ENCODE measurements at places on chromosomes 12 and 14.

GRCh38 chr12:19546611-19547162 is 107.4 kb downstream of the AEBP2 start:
- peak; percentile 46 for DNase-seq

DNA sequence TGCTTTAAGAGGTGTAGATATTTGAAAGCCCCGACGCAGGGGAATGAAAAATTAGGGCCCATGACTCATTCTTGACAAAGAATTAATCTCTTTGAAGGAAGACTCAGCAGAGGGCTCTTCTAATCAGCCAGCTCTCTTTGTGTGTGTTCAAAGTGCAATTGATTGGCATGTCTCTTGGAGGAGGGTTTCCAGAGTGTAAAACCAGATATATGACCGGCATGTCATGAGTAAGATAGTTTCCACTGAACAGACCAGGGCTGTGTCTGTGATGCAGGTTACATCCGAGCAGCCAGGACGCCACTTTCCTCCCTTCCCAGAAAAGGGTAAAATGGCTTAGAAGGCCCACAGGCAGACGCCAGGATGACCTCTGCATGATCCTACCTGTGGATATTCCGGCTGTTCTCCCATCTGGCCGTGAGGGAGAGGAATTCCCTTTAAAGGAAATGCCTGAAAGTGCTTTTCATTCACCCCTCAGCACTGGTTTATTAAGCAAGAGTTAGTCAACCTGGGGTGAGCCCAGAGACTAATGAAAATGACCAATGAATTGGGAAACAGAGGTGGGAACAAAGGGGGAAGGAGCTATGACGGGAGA is 7.2 kb upstream of the KRT75 start:
- no peak for DNase-seq

DNA sequence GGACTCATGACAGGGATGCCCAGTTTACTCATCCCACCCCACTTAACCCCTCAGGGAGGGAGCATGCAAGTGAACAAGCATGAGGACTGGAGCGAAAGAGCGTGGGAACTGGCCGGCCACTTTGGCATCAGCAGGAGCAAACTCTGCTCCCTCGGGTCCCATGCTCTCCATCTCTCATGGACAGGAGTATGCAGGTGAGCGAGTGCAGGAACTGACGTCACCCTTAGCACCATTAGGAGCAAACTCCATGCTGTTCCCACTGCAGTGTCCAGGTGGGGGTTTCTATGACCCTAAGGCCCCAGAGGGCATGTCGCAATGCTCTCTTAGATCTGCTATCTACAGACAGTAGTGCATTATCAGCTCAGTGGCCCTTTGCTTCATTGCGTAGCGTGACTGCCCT is 821.8 kb upstream of the LRFN5 start:
- no peak for DNase-seq

GRCh38 chr12:52900166-52900895 is 4.5 kb downstream of the KRT8 start:
- no peak for DNase-seq

DNA sequence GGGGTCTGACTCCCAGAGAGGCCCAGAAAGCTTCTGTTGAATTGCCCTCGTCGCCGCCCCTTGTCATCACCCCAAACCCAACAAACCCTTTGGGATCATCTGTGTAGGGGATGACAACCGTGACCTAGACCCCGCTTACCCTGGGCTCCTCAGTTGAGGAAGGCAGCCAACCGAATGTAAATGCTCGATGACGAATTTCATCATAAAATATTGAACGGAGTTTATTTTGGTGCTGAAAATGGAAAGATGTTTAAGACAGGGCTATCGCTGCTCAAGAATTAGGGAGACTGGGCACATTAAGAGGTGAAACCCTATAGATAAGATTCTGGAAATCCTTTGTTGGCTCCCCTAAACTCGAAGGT is 512 bp downstream of the ACTR10 start:
- no peak for DNase-seq

- DNase-seq, result no peak
Measured at GRCh38 chr12:9134981-9135628, 19.4 kb upstream of the A2M start.

- DNase-seq, result no peak
Measured at GRCh38 chr12:3964439-3964838, 91.2 kb upstream of the PARP11 start.

GRCh38 chr12:13304924-13305323 is 108.4 kb downstream of the EMP1 start:
- DNase-seq, result no peak

GRCh38 chr12:19962192-19962591 is 406.1 kb upstream of the PDE3A start:
- no peak for DNase-seq

DNA sequence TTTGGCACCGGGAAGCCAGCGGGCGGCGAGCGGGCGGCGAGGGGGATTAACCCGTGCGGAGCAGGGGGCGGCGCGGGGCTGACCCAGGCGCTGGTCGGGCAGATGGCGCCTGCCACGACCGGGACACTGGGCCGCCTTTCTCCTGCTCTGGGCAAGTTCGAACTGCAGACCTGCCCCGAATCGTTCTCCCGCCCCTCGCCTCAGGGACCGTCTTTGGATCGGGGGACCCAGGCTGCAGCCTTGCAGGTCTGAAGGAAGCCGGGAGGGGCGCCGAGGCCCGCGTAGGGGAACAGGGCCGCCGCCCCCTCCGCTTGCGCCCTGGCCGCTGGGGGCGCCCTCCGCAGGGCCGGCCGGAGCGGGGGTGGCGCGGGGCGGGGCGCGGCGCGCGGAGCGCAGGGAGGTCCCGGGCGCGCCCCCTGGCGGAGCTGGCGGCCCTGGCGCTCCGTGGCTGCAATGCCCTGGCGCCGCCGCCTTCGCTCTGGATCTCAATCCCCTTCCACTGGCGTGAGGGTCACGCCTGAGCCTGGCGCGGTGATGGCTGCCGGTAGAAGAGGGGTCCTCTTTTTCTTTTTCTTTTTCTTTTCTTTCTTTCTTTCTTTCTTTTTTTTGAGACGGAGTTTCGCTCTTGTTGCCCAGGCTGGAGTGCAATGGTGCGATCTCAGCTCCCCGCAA is 449 bp upstream of the LTBP2 start:
- DNase-seq, result no peak

DNA sequence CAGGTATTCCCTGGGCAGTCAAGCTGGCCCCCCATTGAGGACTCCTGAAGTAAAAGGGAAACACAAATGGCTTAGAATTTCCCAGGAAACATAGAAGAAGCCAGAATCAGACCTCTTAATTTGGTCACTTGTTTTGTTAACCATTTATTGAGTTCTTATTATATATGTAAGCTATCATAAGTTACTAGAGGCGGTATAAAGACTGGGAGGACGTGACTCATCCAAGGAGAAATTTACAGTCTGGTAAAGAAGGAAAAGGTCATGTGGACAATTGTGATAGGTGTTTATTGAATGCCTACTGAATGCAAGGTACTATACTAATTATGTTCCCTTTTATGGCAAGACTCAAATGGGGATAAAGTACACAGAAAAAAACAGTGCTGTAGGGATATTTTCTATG is 146.7 kb downstream of the DYRK2 start:
- no peak for DNase-seq

DNA sequence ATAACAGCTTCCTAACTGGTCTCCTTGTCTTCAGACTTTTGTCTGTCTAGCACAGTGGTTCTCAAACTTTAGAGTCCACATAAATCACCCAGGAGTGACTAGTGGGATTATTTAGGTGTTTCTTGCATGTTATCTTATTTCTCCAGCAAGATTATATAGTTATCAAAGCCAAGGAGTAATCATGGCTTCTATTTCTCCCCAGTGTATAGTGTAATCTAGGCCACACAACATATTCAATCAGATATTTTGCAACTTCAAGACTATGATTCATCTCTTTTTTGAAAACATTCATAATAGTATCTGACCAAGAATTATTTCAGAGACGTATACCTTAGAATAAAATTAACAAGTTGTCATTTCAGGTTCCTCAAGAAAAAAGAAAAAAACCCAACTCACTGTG is 131.9 kb downstream of the CEP83 start:
- no peak for DNase-seq

DNA sequence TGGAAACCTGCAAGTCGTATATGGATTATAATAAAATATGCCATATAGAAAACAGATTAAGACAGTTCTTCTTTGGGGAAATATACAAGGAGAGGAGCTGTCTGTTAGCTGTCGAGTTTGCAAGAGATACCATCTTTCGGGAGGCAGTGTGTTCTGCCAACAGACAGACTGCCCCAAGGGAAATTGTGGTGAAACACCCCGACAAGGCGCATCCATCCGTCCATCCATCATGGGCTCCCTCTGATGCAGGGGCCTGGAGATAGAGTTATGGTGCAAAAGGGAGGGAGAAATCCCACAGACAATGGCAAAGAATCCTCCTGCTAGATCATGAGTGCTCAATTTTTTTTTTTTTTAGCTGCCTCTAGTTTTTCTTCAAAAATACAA is 156.3 kb downstream of the DPF3 start:
- no peak for DNase-seq

- no peak for DNase-seq
Measured at GRCh38 chr14:82365471-82365870, 831.8 kb upstream of the SEL1L start.

GRCh38 chr12:76820888-76821482 is 57.1 kb downstream of the ZDHHC17 start:
- DNase-seq, result peak; percentile 51

DNA sequence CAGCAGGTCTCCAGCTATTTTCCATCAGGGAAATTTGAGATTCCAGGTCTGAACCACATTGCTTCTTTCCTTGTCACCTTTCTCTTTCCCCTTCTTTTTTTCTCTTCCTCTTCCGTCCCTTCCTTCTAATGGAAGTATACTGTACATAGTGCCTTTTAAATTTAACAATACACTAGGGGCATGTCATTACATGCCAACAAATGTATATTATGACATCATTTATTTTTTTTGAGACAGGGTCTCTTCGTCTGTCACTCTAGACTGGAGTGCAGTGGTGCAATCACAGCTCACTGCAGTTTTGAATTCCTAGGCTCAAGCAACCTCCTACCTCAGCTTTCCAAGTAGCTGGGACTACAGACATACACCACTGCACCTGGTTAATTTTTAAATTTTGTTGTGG is 148.9 kb downstream of the SUDS3 start:
- no peak for DNase-seq

DNA sequence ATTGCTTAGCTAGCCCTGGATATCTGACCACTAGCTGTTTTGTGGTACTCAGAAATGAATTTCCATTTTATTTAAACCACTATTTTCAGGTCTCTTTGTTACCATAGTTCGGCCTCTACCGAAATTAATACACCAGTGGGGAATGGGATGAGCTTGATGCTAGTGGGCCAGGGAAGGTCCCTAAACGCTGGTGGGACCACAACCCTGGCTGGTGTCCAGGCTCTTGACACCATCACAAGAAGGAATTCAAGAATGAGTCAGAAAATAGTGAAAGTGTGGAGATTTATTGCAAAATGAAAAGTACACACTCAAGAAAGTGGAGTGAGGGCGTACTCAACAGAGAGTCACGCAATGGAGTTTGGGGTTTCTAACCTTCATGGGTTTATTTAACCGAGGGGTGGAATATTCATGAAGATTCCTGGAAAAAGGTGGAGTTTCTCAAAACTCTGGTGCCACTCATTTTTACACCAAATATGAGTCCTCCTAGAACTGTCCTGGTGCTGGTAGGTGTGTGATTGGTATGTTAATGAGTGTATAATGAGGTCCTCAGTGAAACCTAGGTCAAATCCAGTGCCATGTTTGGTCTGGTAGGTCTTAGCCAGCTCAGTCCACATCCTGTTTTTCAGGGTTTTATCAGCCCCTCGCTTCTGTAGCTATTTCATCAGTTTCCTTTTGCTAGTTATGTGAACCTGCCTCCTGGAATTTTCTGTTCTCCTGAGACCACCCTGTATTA is 38.9 kb upstream of the LRP6 start:
- no peak for DNase-seq

- no peak for DNase-seq
Measured at GRCh38 chr12:29763301-29763683, 20.4 kb downstream of the TMTC1 start.
